ENCODE measurements at places on chromosomes 6 and 20.
A peak's percentile ranks its signal among the peaks of the same experiment; 100 is the strongest.

GRCh38 chr6:154319231-154319858 lies 37.3 kb downstream of the IPCEF1 start:
- peak; percentile 16 for DNase-seq

- DNase-seq, result no peak
Measured at GRCh38 chr20:2640899-2641298, 11.5 kb upstream of the NOP56 start.

DNA sequence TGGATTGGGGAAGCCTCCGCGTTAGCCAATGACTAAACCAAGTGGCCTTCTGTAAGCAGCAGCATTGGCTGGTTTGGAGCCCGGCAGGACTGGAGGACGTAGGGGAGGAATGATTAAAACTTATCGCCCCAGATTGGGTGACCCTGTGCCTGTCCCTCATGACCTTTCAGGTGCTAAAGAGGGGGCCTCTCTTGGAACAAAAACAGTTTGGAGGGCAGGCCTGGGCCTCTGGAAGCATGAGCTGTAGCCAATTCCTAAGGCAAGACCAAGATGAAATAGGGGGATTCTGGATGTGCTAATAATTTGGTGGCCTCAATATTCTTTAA lies 1.4 kb downstream of the GMPR start:
- no peak for DNase-seq

GRCh38 chr20:25073544-25073943 lies 8.4 kb downstream of the VSX1 start:
- no peak for DNase-seq

DNA sequence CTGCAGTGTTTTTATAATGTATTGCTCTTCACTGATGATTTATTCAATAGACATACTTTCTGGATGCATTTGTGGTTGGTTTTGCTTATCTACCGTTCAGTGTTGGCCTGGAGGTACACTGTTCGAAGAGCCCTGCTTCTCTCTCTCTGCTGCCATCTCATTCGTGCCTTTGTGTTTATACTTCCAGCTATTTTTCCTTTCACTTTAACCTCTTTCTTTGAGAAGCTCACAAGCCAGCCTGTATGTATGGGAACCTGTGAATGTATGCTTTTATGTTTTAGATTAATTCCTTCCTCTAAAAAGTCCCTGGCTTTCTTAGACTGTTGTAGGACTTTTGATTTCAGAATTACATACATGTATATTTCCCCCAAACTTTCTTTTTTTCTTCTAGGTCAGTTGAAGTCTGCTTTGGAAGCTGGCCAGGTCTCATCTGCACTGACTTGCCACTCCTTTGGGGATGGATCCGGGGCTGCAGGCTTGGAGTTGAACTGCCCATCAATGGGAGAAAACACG lies 83.0 kb downstream of the SCAND1 start:
- no peak for DNase-seq

- no peak for DNase-seq
Measured at GRCh38 chr6:37851997-37852524, 32.5 kb downstream of the ZFAND3 start.

DNA sequence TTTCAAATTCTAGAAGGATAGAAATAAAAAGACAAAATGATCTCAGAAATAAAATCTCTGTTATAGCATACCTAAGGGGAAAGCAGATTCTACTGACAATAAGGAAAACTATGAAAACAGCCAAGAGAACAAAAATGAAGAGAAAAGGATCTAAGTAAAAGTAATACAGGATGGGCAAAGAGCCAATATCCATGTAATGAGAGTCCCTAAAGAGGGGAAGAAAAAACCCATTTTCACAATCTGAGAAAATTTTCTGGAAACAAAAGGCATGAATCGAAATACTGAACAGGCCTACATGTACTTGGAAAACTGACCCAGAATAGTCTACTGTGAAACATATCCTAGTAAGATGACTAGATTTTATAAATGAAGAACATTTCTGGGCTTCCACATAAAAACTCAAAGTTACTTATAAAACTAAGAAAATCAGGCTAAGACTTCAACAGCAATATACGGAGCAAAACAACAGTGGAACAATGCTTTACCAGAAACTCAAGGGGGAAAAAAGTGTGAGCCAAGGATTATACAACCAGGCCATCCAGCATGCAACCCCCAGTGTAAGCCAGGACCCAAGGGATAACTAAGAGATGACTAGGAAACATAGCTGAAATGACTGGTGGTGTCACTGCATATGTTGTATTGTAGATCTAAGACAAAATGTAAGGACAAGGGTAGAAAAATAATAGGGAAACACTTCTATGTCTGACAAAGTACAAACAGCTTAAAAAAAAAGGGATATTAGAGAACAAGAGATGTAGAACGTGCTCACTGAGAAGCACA lies 10.2 kb downstream of the NAPB start:
- no peak for DNase-seq

GRCh38 chr6:72412709-72413044 lies 209.2 kb upstream of the KCNQ5 start:
- no peak for DNase-seq

- DNase-seq, result peak; percentile 23
Measured at GRCh38 chr6:168641446-168641845, 200.5 kb downstream of the SMOC2 start.

DNA sequence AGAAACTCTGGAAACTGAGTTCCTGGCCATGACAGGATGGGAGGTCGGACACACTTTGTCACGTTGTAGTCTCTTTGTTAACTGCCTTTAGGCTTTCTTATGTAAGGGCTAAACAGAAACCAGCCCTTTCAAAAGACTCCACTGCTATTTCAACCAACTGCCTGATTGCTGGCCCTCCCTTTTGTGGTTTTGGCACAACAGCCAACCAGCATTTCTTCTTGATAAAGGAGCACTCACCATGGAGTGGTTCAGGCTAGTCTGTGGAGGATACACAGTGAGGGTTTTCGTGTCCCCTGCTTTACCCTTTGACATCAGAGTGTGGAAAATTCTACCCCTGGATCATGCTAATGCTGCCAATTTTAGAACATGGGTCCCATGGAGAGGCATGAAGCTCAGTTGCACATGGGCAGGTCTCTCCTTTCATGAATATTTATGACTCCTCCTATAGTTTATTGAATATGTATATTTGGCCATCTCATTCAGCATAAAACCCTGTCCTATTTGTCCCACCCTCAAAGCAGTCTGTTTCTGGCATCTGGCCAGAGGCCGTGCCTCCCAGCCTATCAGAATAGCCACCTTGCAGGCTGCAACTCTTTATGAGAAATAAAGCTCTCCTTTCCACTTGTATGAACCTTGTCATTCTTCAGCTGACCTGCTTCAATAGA lies 148.3 kb downstream of the HS3ST5 start:
- DNase-seq, result no peak

- no peak for DNase-seq
Measured at GRCh38 chr6:170266061-170266825, 24.6 kb downstream of the DLL1 start.

DNA sequence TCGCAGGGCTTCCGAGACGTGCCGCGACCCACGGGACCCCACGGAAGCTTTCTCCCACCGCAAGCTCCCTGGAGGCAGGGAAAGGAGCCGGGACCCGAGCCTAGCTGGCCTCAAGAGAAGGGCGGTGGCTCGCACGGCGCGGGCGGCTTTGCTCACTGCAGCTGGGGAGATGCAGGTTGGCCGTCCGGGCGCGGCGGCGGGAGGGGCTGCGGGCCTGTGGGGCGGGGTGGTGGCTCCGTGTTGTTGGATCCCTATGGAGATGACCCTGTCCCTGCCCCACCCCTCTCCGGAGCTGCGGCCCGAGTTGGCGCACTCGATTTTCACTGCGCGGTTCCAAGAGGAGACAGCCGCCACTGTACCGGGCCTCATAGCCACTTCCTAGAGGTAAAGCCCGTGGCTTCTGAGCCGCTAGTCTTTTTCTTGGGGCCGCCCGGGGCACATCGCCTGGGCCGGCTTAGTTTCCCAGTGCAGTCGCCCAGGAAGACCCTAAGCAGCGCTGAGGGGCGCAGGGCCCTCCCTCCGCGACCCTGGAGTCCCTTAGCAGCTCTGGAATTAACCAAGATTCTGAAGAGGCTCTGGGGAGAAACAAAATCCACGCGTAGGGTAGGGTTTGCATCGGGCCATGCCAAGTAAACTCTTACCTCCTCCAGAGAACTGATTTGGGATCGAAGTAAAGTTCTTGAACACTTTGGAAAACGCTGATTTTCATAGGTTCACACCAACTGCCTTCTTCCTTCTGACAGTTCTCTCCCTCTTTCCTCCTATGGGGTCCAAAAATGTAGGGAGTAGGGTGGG lies at the start of gene ECT2L:
TSS of gene ECT2L (plus strand) at position 279 of the 795 bp plus-strand sequence. CDS start 17,188 bp downstream, outside the sequence.
- peak; percentile 78 for DNase-seq

GRCh38 chr6:1190366-1190765 lies 121.5 kb upstream of the FOXQ1 start:
- peak; percentile 33 for DNase-seq

DNA sequence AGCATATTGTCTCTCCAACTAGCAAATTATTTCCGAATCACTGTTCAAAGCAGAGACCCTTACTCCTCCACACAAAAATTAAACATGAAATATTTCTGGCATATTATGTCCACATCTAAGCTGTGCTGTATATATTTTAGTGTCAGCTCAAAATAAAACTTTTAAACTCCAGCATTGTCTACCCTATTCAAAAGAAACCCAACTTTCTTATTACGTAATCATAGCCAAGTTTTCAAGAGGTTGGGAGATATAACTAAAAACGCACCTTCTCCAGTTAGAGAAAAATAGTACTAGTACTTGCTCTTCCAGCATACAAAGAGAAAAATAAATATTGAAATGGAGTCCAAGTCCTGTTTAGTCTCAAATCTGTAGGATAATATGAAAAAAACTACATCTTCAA lies 24.1 kb upstream of the TFAP2D start:
- no peak for DNase-seq

DNA sequence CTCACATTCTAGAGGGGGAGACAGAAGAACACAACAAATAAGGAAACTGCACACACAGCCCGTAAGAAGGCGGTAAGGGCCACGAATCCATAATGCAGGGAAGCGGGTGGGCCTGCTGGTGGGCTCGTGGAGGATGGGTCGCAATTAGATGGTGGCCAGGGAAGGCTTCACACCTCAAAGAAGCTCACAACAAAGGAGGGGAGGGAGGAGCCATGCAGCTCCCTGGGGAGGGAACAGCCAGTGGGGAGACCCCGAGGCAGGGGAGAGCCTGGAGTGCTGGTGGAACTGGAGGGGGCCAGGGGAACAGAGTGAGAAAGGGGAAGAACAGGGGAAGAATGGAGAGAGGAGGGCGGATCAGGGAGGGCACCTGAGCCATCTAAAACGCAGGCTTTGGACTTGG lies 13.4 kb downstream of the SRC start:
- DNase-seq, result no peak
